H9 (cell line): ENCODE measurements at places on chromosomes 11 and 22.

DNA sequence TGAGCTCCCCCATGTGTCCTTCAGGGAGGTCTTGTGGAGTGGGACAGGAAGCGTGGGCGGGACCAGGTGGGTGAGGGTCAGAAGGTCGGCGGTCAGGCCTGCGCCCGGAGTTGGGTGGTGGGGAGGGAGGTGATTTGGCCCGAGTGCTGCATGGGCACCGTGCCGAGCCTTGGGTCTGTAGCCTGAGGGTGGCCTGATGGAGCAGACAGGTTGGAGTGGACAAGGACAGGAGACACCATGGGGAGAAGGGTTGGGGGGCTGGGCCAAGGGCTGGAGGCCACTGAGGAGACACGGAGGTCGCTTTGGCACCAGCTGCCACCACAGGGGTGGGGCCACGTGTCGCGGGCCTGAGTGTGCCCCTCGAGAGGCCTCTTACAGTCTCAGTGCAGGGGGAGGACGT lies 53.1 kb downstream of the AP2A2 start:
- H3K36me3 ChIP-seq: peaks cover 13% of the 10 kb centered on the region; the same call in 2 of the 3 replicates
- no peak for DNase-seq
- no peaks in the 10 kb centered on the region for H3K27me3 ChIP-seq

DNA sequence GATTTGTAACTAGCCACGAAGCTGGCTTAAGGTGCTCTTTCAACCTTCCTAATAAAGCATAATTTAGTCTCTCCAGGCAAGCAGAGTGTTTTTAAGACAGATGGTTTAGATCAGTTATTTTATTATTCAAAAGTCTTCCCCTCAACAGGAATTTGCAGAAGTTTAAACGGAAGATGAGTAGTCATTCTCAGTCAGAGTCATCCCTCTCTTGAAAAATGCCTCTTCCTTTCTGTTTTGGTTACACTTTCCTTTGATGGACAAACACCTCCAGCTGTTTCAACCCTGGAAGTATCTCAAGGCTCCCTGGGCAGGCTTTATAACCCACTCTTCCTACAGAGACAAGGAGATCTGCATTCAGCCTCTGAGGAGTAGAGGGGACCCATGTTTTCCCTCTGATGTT lies 60.3 kb upstream of the POU2AF2 start:
- no peak for DNase-seq
- H3K4me3 ChIP-seq: no peak overlapping the region
- no peaks in the 10 kb centered on the region for H3K27me3 ChIP-seq
- no peaks in the 10 kb centered on the region for H3K4me1 ChIP-seq
- H3K36me3 ChIP-seq: no peaks in the 10 kb centered on the region; the same call in 1 of the 2 replicates

DNA sequence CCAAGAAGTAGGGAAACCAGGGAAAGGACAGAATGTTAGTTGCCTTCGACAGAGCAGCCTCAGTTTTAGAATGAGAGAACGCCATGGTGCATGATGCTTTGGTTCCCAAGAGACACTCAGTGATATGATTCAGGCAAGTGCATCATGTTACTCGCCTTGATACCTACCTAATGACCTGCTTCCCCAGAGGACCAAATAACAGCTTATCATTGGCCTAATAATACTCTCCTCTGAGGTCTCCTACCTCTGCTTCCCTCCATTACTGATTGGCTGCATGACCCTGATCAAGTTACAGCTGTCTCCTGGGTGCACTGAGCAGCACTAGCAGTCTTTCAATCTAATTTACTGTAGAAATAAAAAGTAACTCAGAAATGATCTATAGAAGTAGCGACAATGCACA lies 979.7 kb upstream of the FAT3 start:
- H3K4me1 ChIP-seq: no peaks in the 10 kb centered on the region
- no peak overlapping the region for H3K4me3 ChIP-seq
- H3K27me3 ChIP-seq: no peaks in the 10 kb centered on the region

GRCh38 chr11:85628771-85629341 lies 463 bp downstream of the TMEM126B start:
- no peaks in the 10 kb centered on the region for H3K27me3 ChIP-seq
- H3K27ac ChIP-seq: peak overlapping the region; percentile 15
- H3K4me1 ChIP-seq: no peaks in the 10 kb centered on the region
- peak overlapping the region; percentile 97 for H3K4me3 ChIP-seq
- peaks cover 27% of the 10 kb centered on the region for H3K36me3 ChIP-seq
- no peak for DNase-seq

- no peaks in the 10 kb centered on the region for H3K27me3 ChIP-seq
- H3K4me1 ChIP-seq: no peaks in the 10 kb centered on the region
- H3K4me3 ChIP-seq: no peak overlapping the region
These were observed 23.8 kb downstream of the ALG12 start for GRCh38 chr22:49894322-49895054.

- no peak for DNase-seq
- no peaks in the 10 kb centered on the region for H3K4me1 ChIP-seq
- no peak overlapping the region for H3K27ac ChIP-seq
- no peaks in the 10 kb centered on the region; the same call in 1 of the 2 replicates for H3K27me3 ChIP-seq
- H3K36me3 ChIP-seq: no peaks in the 10 kb centered on the region
- H3K4me3 ChIP-seq: no peak overlapping the region
These were observed 75.0 kb upstream of the TENM4 start for GRCh38 chr11:79515781-79516180.

GRCh38 chr11:19821412-19821875 lies 108.8 kb downstream of the NAV2 start:
- no peak overlapping the region for H3K27ac ChIP-seq
- H3K36me3 ChIP-seq: peaks cover 9% of the 10 kb centered on the region; the same call in 2 of the 3 replicates

DNA sequence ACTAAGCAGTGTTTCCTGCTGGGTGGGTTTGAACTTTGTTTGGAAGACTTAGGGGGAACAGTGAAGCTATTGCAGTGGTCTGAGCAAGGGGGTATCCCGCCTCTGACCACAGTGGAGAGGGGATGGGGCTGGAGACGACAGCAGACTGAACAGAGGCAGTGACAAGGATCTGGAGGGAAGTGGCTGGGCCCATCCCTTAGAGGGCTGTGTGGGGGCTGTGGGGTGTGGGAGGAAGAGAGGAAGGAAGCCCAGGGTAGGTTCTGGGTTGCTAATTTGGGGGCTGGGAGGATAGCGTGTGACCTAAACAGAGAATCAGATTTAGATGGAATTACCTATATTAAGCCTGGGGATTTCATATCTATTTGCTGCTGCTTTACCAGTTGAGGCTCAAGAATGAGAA lies 70.7 kb downstream of the BMAL1 start:
- no peak for DNase-seq
- H3K27ac ChIP-seq: no peak overlapping the region
- H3K27me3 ChIP-seq: no peaks in the 10 kb centered on the region
- no peaks in the 10 kb centered on the region for H3K36me3 ChIP-seq

DNA sequence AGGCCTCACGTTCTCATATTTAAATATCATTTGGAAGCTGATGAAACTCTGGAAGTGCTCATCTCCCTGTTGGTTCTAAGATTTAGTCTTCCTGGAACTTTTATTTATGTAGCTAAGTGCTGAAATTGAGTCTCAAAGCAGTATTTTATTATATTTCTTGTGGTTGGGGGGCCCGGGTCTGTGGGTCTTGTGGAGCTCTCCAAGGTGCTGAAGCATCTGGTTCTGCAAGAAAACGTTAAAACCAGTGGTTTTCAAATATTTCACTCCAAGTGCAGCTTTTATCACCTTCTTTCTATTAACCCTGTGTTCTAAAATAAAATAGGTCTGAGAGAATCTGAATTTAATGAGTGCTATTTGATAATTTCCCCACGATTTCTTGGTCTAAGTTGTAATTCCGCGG lies 1404.8 kb downstream of the TBC1D22A start:
- H3K27ac ChIP-seq: no peak overlapping the region
- H3K4me1 ChIP-seq: no peaks in the 10 kb centered on the region
- no peak overlapping the region for H3K4me3 ChIP-seq
- peak; percentile 20 for DNase-seq
- no peaks in the 10 kb centered on the region for H3K27me3 ChIP-seq

DNA sequence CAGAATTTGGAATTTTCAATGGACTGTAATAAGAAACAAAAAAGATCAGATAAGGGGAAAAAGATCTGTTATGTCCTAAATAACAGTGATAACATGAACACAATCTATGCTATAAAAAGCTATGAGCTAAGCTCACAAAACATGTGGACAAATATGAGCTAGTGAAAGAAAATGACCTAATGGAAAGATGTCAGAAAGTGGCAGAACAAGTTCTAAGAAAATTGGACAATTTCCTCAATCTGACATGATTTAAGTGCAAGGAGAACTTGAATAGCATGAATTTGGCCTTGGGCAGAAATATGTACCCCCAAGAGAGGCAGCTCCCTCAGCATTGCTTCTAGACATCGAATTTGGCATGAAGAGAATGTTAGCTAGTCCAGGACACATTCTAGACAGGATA lies 212.0 kb upstream of the PGR start:
- no peaks in the 10 kb centered on the region for H3K27me3 ChIP-seq
- H3K4me1 ChIP-seq: no peaks in the 10 kb centered on the region
- DNase-seq: no peak
- no peak overlapping the region for H3K4me3 ChIP-seq
- no peaks in the 10 kb centered on the region for H3K36me3 ChIP-seq

DNA sequence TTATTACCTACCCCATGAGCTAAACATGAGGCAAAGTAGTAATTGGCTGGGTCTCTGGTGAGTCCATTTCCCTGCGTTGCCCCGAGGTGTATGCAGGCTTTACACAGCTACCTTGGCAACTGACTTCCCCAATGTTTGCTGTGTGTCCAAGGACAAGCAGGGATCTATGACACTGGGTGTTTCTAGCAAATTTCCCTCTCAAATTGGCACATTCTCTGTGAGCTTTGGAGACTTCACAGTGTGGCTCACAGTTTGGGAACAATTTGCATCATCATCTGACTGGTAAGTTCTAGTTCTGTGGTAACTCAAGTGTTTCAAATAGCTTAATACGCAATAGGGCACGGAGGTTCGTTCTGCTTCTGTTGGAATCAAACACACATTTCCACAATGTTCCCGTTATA lies 12.5 kb downstream of the NNMT start:
- no peaks in the 10 kb centered on the region for H3K27me3 ChIP-seq
- no peak overlapping the region for H3K27ac ChIP-seq
- no peak overlapping the region for H3K4me3 ChIP-seq
- H3K36me3 ChIP-seq: no peaks in the 10 kb centered on the region
- no peak for DNase-seq

DNA sequence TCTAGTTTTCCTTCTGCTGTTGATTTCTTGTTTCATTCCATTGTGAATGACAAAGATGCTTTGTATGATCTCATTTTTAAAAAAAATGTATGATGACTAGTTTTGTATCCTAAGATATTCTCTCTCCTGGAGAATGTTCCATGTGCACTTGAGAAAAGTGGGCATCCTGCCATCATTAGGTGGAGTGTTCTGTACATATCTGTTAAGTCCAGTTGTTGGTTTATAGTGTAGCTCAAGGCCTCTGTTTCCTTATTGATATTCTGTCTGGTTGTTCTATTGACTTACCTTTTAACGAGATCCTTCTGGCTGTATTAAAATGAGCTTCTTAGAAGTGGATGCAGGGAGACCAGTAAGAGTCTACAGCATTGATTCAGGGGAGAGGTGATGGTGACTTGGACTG lies 35.2 kb downstream of the SGSM1 start:
- DNase-seq: no peak
- no peak overlapping the region for H3K27ac ChIP-seq
- H3K4me1 ChIP-seq: no peaks in the 10 kb centered on the region
- H3K4me3 ChIP-seq: no peak overlapping the region
- 0 out of 3 replicates have a peak, but pooled peaks cover 2% of the 10 kb centered on the region for H3K36me3 ChIP-seq
- no peaks in the 10 kb centered on the region for H3K27me3 ChIP-seq

GRCh38 chr11:35485656-35486322 lies 39.6 kb downstream of the PAMR1 start:
- peak; percentile 89 for DNase-seq
- no peaks in the 10 kb centered on the region; the same call in 1 of the 2 replicates for H3K27me3 ChIP-seq
- peaks cover 7% of the 10 kb centered on the region for H3K36me3 ChIP-seq
- no peak overlapping the region for H3K27ac ChIP-seq

- no peak overlapping the region for H3K4me3 ChIP-seq
- no peaks in the 10 kb centered on the region; the same call in 1 of the 2 replicates for H3K27me3 ChIP-seq
- no peaks in the 10 kb centered on the region for H3K4me1 ChIP-seq
- H3K36me3 ChIP-seq: no peaks in the 10 kb centered on the region
These were observed 524.1 kb downstream of the MIAT start for GRCh38 chr22:27181537-27181936.

- no peak overlapping the region for H3K27ac ChIP-seq
- H3K27me3 ChIP-seq: no peaks in the 10 kb centered on the region
- DNase-seq: no peak
- no peak overlapping the region for H3K4me3 ChIP-seq
- H3K4me1 ChIP-seq: peaks cover 3% of the 10 kb centered on the region; the same call in 1 of the 2 replicates
These were observed 5.3 kb upstream of the RRAS2 start for GRCh38 chr11:14364322-14364721.
